ENCODE measurements at places on chromosomes 12 and 14.

- DNase-seq, result no peak
Measured at GRCh38 chr14:28656704-28657255, 109.8 kb upstream of the FOXG1 start.

- no peak for DNase-seq
Measured at GRCh38 chr12:43057566-43057965, 468.0 kb upstream of the PRICKLE1 start.

DNA sequence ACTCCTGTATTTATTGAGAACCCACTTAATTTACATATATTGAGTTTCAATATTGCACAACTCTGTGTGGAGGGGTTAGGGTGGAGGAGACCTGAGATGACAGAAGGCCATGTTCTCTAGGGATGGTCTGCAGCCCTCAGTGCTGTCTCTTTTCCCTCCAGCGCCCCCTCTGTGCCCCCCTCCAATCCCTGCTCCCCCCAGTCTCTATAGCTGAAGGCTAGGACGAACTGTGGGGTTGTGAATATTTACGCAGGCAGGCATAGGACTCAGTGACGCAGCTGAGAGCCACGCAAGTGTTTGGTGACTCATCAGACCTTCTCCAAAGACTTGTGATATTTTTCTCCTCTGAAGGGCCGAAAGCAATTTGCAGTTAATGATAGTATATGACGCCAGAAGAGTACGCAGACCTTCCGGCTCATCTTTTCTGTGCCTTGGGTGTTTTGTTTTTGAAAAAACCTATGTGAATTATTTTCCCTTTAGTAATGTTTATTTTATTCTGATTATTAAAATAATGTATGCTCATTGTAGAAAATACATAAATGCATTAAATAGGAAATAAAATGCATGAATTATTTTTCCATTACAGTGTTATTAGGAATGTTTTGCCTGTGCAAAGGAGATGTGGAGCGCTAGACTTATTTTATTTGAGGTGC lies 85.3 kb downstream of the SLC25A47 start:
- no peak for DNase-seq

DNA sequence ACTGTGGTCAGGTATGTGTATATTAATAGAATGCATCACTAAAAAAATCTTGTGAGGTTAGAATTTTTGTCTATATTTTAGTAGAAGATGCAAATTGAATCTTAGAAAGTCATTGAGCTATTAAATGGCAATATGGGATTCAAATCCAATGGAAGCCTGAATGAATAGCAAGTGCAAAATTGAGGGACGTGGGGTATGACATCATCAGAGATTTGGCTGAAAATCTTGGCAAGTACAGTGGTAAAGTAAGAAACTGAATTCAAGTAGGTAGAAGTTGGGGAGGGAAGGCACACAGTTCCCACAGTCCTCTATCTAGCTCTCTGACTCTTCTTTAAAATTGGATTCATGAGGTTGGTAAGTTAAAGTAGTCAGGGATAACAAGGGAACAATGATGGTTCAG lies 97.4 kb upstream of the SSTR1 start:
- DNase-seq, result no peak

- no peak for DNase-seq
Measured at GRCh38 chr14:105876158-105876557, 349.8 kb downstream of the TMEM121 start.

GRCh38 chr12:10634427-10634826 lies 21.0 kb upstream of the MAGOHB start:
- DNase-seq, result peak; percentile 25

DNA sequence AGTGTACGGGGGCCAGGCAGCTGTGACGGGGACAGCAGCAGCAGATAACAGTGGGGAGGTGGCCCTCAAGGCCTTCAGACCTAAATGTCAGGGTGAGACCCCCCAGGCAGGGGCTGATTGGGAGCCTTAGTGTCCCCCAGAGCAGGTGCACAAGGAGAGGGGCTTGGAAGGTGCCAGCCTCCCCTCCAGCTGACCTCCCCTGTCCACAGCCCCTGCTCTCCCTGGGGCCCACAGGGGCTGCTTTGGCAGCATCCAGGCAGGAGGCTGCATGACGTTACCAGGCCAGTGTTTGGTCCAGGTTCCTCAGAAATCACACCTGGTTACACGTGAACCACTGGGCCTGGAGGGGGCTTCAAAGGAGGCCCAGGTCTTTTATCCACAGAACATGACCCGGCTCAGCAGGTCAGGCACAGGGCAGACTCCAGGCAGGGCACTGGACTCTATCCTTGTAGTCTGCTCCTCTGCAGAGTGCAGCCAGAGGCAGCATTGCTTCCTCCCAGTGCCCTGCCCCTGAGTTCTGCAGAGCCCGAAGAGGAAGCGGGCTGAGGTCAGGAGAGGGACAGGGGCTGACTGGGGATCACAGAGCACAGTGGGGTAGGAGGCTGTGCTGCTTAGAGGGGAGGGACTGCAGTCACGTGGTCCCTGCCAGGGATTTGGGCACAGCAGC lies 2.6 kb upstream of the TRMT61A start:
- no peak for DNase-seq

- no peak for DNase-seq
Measured at GRCh38 chr12:16118586-16118985, 158.9 kb downstream of the SLC15A5 start.

GRCh38 chr14:100328495-100329163 lies 5.5 kb downstream of the SLC25A47 start:
- no peak for DNase-seq

DNA sequence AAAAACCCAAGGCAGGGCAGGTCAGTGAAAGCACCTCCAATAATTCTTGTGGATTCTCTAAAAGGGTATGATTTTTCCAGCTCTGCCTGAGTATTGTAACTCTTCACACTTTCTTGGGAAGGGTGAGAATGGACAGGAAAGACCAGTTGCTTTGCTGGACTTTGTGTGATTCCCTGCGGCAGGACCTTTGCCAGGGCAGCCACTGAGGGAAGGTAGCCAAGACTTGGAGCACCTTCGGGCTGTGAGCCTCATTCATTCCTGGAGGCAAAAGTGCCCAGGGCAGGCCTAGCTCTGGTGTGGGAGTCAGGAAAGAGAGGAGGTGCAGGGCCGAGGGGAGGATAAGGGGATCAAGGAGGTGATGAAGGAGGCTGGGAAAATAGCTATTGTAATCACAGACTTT lies 80.2 kb downstream of the VCPKMT start:
- DNase-seq, result no peak

- no peak for DNase-seq
Measured at GRCh38 chr12:94263905-94264561, 115.7 kb downstream of the PLXNC1 start.

GRCh38 chr14:95157048-95157326 lies 342 bp downstream of the DICER1 start:
- DNase-seq, result no peak

GRCh38 chr14:104556256-104557021 lies 23.1 kb upstream of the C14orf180 start:
- no peak for DNase-seq

- no peak for DNase-seq
Measured at GRCh38 chr14:55519473-55520080, 60.4 kb upstream of the KTN1 start.

- no peak for DNase-seq
Measured at GRCh38 chr14:51554339-51554920, 97.3 kb upstream of the FRMD6 start.

DNA sequence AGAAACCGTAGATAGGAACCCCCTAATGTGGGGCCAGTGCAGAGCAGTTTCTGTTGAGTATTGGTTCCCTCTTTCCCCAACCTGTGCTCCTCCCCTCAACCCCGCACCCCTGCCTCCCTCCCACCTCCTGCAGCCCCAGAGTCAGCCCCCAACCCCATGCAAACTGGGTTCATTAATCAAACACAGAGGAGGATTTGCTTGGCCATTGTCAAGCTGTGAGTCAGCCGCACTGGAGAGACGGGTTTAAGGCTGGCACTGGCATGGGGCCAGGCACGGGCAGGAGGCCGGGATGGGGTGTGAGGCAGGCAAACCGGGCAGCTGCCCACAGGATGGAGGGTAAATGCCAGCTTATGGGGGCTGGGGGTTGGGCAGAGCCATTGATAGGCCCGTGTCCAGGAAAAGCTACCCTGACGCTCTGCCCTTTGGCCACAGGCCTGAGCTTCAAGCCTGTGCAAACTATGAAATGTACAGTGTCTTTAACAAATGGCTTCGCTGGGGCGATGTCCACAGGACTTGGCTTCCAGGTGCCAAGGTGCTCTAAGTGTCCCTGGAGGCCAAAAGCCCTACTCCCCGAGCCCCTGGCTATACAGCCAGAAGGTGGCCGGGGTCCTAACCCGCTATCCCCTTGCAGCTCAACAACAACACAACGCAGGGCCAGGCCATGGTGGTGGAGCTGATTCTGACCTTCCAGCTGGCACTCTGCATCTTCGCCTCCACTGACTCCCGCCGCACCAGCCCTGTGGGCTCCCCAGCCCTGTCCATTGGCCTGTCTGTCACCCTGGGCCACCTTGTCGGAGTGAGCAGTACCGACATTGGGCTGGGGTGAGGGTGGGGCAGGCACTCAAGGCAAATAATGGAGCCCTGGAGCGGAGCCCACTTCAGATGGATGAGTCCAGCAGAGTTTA lies 1.4 kb downstream of the AQP5 start:
- DNase-seq, result peak; percentile 58

- no peak for DNase-seq
Measured at GRCh38 chr12:51593539-51593938, 2.5 kb downstream of the SCN8A start.

- peak; percentile 94 for DNase-seq
Measured at GRCh38 chr12:124906606-124907261, 7.7 kb downstream of the UBC start.

GRCh38 chr14:70808416-70809224 lies 693 bp downstream of the MAP3K9 start:
- peak; percentile 53 for DNase-seq

GRCh38 chr14:102454711-102455110 lies 54.9 kb downstream of the ANKRD9 start:
- no peak for DNase-seq

GRCh38 chr14:74919421-74920165 lies 3.5 kb downstream of the RPS6KL1 start:
- no peak for DNase-seq

GRCh38 chr12:57795354-57795753 lies 12.8 kb downstream of the TSFM start:
- no peak for DNase-seq

DNA sequence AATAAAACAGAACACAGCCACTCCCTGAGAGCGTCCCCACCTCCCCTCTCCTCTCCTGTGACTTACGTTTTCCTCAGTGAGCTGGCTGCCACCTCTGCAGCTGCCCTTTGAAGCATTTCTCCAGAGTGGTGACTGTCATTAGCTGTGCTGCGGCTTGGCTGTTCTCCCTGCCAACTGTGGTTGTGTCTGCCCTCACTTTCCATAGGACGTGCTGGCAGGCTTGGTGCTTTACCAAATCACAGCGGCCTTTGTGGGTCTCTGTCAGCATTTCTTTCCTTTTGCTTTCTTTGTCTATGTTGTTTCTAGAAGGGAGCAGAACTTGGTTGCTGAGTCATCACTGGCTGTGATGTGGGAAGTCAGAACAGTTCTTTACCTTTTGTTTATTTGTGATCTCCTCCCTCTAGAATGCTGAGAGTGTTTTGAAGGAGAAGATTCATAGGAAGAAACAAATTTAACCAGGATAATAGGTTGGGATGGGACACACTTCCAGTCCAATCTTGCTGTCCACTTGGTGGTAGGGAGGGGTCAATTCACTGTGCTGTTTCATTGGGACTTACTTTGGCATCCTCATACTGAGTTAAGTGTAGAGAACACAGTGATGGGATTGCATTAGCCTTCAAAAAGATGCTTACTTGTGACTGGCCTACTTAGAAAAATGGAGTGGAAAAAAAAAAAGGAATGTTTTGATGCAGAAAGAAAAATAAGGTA lies 88.2 kb downstream of the TMX1 start:
- DNase-seq, result peak; percentile 62

GRCh38 chr12:66956300-66956699 lies 277.4 kb upstream of the GRIP1 start:
- no peak for DNase-seq

DNA sequence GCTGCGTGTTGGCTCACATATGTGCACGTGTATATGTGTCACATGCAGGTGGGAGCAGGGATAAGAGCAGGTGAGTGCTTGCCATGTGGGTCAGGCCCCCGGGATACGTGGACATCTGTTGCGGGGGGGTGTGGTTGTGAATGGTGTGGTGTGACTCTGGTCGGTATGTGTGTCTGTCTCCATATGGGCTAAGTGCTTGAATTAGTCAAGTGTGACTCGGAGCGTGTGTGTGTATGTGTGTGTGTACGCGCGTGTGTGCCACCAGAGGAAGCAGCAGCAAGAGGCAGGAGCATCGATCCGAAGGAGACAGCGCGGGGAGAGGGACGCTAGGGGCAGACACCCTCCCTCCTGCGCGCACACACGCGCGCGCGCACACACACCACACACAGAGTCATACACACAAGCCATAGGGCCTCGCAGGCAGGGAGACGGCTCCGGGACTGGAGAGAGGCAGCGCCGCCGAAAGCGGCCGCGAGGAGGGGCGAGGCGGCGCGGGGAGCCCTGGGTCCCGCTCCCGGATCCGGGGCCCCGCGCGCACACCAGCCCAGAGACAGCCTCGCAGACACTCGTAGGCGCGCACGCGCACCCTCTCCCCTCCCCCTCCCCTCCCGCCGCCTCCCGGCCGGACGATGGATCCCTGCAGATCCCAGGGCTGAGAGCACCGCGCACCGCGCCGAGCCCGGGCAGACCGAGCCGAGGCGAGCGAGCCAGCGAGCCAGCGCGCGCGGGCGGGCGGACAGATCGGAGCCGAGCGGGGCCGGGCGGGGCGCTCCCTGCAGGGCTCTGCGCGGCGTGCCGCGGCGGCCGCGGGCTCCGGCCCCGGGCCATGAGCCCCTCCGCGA lies at the start of gene ASIC1:
TSS of gene ASIC1 (plus strand) at position 597 of the 842 bp plus-strand sequence. CDS start 1,171 bp downstream, outside the sequence.
- peak; percentile 64 for DNase-seq

DNA sequence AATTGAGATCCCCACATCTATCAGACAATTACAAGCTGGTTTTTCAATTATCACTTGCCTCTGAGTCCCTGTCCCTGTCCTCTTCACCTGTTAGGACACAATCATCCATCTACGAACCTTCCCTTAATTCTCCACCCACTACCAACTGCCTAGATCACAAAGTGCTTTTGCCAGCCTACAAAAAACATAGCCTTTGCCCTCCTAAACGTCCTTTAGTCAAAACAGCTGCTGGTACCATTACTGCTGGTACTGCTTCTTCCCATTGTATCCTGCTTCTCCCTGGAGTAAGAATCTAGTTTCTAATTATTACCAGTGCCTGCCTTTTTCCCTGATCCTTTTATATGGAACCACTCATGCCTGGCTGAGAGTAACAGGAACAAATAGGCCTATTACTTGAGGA lies 82.1 kb downstream of the CPNE8 start:
- no peak for DNase-seq

DNA sequence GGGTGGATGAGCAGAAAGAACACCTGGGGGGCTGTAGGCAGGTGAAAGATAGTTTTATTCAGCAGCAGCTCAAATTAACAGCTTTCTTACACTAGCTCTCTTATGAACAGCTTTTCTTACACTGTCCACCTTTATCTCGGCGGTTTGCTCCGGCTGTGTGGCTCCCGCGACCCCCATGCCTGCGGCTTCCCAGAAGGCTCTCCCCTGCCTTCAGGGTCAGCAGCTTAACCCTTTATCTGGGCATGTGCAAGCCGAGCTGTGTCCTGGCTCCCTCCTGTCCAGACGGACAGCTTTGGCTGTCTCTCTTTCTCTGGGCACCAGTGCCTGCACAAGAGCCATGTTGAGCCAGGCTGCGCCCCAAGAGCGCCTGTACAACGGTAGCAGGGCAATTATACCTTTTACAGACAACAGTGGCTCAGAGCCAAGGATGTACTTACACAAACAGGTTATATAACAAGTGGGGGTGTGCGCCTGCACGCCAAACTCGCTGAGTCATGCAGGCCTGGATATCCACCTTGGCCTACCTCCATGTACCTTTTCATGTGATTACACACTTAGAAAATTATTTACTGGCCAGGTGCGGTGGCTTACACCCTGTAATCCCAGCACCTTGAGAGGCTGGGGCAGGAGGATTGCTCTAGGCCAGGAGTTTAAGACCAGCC lies 28.5 kb upstream of the KLHL42 start:
- DNase-seq, result peak; percentile 30
